Hematopoietic multipotent progenitor cell treated with erythropoietin and hydrocortisone succinate and interleukin-3 and kit ligand, for 6 days (in vitro differentiated cells): ENCODE measurements at places on chromosomes 7 and 10.

- no peak for DNase-seq
Observed at GRCh38 chr7:100856871-100857282, 4.4 kb downstream of the SLC12A9 start.

DNA sequence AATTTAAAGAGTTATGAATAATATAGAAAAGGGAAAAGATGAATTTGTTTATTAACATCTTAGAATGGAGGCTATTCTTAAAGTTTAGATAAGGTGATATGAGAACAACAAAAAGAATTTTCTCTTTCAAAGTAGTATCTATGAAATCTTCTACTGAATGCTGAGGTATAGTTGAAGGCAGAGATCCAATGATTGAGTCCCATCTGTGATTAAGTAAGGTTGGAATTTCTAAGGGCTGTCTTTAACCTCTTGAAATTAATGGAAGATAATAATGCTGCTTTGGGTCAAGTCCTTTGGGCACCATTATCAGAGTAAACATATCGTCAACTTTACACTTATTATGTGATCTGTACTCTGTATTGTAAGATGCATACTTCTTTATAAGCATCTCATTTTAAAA, 307.9 kb downstream of the PRKG1 start:
- DNase-seq, result no peak

GRCh38 chr10:75851580-75852345, 420.3 kb downstream of the LRMDA start:
- DNase-seq, result no peak

DNA sequence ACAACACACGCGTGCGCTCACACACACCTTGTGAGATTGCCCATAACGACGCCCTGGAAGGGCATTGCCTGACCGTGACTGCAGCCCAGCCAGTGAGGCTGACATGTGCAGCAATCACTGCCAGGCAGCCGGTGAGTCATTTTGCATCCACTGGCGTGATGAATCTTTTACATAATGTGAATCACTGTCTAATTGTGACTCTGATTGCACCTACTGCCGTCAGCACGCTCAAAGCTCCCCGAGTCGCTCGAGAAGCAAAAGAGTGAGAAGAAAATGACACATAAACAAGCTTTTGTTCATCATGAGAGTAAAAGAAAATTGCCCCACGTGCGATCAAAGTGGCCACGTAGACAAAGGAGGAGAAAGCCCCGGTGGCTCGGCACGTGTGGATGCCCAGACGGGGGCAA, 117.4 kb upstream of the PFKP start:
- DNase-seq, result no peak

DNA sequence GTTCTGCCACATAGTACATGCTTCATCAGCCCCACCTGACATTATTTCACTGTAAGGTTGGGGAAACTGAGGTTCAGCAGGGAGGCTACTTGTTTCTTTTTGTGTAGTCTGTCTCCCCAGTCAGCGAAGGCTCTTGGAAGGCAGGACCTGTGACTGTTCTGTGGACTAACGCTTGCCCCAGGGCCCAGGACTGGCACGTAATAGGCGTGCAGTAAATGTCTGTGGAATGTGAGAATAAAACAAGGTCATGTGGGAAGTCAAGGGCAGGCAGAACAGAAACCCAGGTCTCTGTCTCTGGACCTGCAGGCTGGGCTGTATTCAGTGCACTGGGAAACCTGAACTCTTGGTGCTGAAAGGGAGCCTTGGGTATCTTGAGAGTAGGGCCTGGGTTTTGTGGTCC, 168.7 kb downstream of the RPS24 start:
- DNase-seq, result no peak

GRCh38 chr7:72538147-72538546, 126.0 kb upstream of the CALN1 start:
- no peak for DNase-seq

- no peak for DNase-seq
Observed at GRCh38 chr7:37476881-37477450, 28.3 kb upstream of the ELMO1 start.

- DNase-seq, result no peak
Observed at GRCh38 chr7:48537561-48537960, 366.3 kb downstream of the ABCA13 start.

GRCh38 chr7:90229682-90230081, 15.3 kb upstream of the CFAP69 start:
- DNase-seq, result no peak

GRCh38 chr7:51335057-51335456, 18.4 kb upstream of the COBL start:
- DNase-seq, result no peak

DNA sequence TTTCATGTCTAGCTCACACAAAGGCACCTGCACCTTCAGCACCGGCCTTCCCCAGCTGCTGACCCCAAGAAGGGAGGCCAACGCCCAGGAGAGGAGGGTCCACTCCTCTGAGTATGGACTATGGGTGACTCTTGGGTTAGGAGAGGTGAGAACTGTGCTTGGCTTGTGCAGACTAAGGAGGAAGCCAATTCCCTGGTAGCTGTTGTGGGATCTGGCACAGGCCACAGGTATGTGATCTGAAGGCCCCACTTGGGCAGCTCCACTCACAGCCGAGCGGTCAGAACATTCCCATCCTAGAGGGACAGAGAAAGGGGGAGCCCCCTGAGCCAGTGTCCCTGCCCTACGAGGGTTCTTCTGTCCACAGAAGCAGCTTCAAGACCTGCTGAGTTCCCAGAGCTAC, 52.8 kb upstream of the FIGNL1 start:
- DNase-seq, result no peak

DNA sequence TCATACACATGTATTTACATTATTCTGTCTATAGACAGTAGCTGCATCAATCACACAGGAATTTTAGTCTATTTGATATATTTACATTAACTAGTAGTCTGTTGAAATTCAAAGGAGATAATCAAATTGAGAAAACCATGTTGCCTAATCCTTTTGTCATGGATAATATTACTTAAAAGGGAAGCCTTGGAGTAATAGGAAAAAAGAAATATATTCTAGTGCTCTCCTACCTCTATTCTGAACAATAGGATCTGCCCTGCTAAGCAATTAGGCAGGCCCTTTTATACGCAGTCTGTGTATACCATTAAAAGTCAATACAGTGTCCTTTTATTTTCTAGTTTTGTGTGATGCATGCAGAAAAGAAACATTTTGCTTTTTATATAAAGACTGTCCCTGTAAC, 24.5 kb downstream of the UMAD1 start:
- DNase-seq, result no peak

- no peak for DNase-seq
Observed at GRCh38 chr10:50600286-50600685, 23.5 kb downstream of the SGMS1 start.

GRCh38 chr7:13628239-13629001, 361.0 kb downstream of the ETV1 start:
- no peak for DNase-seq

DNA sequence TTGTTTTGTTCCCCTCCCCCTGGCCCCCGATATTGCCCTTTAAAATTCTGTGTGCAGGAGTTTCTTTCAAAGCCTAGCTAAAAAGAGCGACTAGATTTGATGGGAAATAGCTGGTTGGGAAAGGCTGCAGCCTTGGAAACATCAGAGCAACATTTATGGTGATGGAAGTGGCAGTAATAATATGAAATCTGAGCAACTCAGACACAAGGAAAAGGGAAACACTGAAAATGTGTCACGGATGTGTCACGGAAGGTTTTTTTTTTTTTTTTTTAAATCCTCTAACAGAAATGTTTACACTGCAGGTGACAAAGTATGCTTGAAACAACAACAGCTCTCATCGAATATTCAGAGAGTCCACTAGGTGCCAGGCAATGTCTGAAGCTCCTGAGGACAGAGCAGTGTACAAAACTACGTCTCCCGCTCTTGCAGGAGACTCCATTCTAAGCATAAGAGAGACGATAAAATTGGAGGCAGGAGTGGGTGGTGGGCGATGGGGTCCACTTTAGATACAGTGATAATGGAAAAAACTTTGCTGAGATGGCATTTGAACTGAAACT, 143.0 kb downstream of the RSU1 start:
- DNase-seq, result no peak
